ENCODE measurements at places on chromosomes 5 and 9.

DNA sequence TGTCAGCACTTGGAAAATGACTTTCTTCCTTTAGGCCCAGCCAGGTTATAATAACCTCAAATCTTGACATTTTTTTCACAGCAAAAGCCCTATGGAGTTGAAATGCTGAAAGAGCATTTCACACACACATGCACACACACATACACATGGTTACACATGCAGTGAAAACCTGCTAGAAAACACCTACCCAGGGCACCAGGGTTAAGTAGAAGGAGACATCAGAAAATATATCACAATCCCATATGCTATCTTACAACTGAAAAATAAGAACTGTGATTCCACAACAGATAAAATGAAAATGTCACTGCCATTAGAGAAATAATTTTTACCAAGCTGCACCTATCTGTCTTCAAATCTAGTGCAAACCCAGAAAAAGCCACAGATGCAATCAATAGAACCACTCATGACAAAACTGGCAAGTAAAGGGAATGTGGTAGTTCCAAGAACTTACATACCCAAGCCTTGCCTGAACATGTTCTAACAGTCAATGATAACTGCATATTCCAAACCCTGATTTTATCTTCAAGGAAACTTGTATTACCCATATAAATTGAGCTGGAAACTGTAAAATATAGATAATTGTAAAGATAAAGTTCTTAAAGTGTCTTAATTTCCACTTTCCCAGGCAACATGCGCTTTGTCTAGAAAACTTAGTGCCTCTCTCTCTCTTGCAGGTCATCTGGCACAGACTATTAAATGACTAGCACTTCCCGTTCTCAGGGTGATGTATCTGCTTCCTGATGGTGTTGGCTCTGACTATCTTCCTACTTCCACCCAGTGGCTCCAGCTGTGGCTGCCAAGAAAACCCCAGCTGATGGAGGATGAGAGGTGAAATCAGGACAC is 250.2 kb upstream of the PTGER4 start:
- no peak for DNase-seq

- DNase-seq, result no peak
Measured at GRCh38 chr9:129938291-129938979, 103.2 kb downstream of the USP20 start.

DNA sequence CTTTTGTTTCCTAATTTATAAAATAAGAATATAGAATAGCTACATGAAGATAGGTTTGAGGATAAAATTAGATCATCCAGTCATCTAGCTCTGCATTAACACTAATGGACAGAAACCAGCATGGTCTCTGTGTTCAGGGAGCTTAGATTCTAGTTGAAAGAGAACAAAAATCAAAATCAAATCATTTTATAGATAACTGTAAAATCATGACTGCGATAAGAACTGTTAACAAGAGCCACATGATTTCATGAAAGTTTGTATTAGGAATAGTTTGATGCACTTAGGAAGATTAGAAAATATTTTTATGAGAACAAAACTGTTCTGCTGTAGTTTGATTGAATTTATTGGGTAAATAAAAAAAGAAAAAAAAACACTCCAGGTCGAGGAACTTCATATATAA is 1074.7 kb downstream of the MAT2B start:
- DNase-seq, result no peak

DNA sequence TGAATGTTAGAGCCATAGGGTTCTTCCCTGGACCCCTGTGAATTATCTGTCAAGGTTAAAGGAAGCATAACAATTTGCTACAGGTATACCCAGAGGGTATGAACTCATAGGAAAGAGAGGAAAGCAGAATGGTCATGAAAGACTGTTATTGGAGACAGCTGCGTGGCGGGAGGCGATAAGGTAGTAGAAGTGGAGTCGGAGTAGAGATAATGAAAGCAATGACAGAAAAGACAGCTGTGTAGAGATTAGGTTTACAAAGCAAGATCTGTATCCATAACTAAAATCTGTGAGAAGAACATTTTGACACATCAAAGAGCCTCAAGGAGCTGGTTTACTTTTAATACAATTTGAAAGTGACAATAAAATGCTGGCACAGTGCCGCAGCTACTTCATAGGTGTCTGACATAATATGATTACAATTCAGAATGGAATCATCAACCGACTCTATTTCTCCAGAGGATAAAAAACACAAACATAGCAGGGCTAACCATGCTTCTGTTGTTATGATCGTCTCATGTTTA is 603.9 kb downstream of the CDH12 start:
- no peak for DNase-seq

DNA sequence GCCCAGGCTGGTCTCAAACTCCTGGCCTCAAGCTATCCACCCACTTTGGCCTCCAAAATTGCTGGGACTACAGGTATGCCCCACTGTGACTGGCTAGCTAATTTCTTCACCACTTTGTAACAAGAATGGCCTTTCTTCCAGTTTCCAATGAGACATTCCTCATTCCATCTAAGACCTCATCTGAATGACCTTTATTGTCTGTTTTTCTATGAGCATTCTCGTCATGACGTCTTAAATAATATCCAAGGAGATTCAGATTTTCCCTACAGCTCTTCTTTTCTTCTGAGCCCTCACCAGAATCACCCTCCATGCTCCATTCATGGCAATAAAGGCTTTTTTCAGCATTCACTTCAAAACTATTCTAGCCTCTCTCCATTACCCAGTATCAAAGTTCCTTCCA is 30.2 kb upstream of the STK32A start:
- DNase-seq, result no peak

- DNase-seq, result no peak
Measured at GRCh38 chr5:133470841-133471240, 141.5 kb downstream of the FSTL4 start.

DNA sequence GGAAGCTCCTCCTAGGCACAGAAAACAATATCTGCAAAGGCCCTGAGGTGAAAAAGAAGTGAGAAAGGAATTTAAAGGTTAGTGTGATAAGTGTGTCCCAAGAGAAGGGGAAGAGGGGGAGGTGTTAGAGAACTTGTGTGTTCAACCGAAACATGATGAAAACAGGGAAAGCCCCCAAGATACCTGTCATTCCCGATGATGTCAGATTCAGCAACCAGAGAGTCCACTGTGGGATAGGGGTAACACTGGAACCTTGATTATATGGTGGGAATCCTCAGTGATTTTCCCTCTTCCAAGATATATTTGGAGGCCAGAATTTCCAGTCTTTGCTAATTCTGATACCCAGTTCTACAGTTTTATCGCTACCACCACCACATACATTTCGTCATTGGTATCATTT is 15.5 kb upstream of the BNC2 start:
- no peak for DNase-seq

- no peak for DNase-seq
Measured at GRCh38 chr5:11383506-11384095, 520.6 kb downstream of the CTNND2 start.

DNA sequence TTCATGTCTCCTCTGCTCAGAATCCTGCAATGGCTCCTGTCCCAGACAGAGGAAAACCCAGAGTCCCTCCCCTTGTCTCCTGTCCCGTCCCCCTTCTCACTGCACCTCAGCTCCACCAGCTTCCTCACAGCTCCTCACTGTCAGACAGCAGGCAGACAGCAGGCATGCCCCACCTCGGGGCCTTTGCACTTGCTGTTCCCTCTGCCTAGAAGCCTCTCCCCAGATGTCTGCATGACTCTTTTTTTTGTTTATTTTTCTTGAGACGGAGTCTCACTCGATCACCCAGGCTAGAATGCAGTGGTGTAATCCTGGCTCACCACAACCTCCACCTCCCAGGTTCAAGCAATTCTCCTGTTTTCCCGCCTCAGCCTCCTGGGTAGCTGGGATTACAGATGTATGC is 8.8 kb upstream of the SLC6A7 start:
- DNase-seq, result no peak

DNA sequence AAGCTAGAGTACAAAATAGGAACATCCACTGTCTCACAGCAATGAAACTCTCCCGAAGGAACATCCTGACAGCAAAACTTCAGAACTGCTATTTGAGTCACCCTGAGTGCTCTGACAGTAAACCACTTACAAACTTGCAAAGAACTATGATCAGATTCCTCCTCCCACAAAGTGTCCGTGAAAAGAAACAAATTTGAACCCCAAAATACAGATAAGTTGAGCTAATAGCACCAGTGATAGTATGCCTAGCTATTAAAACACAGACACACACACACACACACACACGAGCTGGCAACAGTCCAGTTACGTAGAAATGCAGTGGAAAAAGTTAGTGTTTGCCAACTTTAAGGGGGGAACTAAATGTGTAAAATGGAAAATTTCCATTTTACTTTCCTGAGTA is 3.1 kb upstream of the GLIS3 start:
- DNase-seq, result no peak

- no peak for DNase-seq
Measured at GRCh38 chr9:132187121-132187620, 25.3 kb downstream of the NTNG2 start.

- DNase-seq, result no peak
Measured at GRCh38 chr9:132443951-132444607, 34.1 kb downstream of the CFAP77 start.

DNA sequence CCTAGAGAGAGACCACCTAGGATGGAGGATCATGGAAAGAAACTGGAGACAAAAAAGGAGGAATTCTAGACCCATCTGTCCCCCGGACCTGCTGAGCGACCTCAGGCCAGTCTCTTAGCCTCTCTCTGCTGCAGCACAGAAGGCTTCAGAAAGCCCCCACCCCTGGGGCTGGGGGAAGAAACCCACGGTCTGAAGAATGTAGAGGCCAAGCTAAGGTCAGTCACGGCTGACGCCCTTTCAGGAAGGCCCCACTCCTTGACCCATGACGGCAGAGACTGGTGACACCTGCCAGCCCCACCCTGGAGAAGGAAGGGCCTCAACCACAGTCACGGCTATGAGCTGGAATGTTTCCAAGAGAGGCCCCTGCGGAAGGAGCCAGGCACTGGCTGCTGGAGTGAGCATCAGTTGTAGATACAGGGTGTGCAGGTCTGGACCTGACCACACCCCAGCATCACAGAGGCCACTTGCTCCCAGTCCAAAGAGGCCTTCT is 120.5 kb upstream of the BOD1 start:
- DNase-seq, result no peak

DNA sequence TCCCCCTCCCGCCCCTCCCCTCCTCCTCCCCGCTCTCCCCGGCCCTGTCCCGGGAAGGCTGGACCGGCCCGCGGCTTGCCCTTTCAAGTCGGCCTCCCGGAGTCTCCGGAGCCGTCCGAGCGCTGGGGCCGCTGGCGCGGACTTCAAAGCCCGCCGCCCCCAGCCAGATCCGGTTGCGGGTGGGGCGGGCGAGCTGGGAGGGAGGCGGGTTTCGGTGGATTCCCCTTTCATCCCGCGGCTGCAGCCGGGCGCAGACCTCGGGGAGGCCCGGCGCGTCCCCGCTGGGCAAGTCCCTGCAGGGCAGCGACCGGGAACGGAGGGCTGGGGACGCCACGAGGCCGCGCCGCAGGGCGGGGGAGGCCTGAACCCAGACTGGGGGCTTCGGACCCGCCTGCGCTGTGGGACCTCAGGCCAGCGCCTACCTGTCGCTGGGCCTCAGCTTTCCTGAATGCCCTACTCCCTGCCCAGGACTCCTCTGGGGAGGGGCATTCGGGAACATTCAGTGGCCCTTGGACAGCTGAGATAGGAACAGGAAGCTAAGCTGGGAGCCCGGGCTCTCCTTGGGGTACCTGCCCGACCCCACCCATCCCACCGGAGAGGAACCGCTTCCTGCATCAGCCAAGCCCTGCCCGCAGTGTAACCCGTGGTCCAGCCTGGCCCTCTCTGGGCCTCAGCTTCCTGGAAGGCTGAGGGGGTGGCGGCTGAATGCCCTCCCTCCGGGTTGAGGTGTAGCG is 23.4 kb downstream of the C9orf50 start:
- peak; percentile 49 for DNase-seq

GRCh38 chr5:1720396-1721110 is 79.1 kb downstream of the MRPL36 start:
- peak; percentile 5 for DNase-seq

DNA sequence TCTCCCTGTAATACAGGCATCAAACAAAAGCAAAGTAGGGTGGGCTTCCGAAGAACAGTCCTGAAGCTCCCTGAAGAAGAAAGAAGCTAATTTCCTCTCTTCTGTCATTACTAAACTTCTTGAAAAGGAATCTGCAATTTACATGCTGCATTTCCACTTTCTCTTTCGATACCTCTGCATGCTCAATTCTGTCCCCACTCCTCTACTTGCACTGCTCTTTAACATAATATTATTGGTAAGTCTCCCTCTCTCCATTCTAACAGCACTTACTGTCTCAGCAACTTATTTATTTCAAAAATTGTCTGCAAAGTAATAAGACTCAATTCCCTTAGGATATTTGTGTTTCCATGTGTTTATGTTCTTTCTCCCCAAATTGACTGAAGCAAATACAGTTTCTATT is 3.9 kb upstream of the PLPP1 start:
- DNase-seq, result no peak

DNA sequence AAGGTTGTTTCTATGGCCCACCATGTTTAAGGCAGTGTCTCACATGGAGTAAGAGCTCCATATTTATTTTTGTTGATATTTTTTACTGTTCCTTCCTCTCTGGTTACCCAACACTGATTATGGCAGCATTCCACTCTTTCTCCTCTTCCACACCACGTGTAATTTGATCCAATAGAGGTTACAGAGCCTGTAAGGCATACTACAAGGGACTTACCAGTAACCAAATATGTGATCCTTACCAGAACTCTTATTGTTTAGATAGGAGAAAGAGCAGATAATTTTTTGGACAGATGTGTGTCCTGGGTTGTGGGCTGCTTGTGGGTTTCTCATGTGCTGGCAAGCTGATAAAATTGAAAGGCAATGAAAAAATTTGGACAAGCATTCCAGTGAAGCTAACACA is 261.3 kb downstream of the TMEM167A start:
- no peak for DNase-seq

- DNase-seq, result no peak
Measured at GRCh38 chr9:106310782-106311181, 552.2 kb upstream of the ZNF462 start.

DNA sequence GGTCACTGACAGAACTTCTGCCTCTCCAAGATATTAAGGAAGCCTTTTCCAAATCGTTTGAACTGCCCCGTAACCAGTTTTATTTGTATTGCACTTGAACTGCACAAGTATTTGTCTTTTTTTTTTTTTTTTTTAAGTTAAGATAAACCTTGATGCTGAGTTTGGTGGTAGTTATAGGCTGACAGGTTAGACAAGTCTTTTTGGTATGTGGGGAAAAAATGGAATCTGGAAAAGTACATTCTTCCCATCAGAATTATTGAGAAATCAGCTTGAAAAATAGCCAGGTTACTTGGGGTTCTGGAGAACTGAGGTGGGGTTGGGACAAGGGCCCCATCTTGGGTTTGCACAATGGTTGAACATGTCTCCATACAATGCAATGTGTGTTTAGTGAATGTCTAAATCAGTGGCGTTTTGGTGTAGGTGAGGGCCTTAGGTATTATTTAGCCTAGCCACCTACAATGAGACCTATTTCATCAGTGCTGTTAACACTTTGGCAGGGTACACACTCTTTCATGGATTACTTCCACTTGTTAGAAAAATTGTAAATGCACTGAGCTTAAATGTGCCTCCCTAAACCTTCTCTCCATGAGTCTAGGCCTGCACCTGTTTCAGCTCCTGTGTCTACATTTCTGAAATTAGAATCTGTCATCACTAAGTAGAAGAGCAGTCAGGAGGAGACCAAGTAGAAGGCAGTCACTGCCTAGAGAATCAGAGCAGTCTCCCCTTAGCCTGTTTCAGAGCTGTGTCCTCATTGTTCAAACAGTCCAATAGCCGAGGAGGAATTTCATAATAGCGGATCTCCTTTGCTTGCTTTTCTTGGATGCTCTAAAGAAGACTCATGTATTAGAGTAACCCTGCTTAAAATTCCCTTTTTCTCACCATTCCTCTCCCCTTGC is 140.0 kb upstream of the HMHB1 start:
- DNase-seq, result no peak

All from breast epithelium (tissue), 4 donors.